ENCODE measurements at places on chromosomes 5 and 9.

DNA sequence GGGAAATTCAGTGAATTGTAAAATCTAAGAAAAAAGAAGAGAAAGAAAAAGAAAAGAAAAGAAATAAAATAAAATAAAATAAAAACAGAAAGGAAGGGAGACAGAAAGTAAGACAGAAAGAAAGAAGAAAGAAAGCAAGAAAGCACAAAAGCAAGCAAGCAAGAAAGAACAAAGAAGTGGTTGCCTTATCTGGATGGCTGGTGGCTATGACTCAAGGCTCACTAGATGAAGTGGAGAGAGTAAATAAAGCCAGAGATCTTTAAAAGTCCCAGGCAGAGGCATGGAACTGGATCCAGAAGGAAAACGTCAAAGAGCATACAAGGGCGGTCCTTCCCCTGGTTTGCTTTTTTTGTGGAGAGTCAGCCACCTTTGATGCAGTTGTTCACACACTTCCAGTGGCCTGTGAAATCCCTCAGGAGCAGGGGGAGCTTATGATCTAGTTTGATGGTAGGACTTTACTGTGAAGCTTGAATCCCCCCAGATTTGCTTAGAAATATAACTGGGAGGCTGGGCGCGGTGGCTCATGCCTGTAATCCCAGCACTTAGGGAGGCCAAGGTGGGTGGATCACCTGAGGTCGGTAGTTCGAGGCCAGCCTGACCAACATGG is 176.7 kb upstream of the HMHB1 start:
- peak; percentile 68 for DNase-seq

- DNase-seq, result no peak
These were observed 74.3 kb upstream of the GGTA1 start for GRCh38 chr9:121573717-121574485.

- DNase-seq, result no peak
These were observed 42.8 kb downstream of the SLC12A7 start for GRCh38 chr5:1068895-1069719.

DNA sequence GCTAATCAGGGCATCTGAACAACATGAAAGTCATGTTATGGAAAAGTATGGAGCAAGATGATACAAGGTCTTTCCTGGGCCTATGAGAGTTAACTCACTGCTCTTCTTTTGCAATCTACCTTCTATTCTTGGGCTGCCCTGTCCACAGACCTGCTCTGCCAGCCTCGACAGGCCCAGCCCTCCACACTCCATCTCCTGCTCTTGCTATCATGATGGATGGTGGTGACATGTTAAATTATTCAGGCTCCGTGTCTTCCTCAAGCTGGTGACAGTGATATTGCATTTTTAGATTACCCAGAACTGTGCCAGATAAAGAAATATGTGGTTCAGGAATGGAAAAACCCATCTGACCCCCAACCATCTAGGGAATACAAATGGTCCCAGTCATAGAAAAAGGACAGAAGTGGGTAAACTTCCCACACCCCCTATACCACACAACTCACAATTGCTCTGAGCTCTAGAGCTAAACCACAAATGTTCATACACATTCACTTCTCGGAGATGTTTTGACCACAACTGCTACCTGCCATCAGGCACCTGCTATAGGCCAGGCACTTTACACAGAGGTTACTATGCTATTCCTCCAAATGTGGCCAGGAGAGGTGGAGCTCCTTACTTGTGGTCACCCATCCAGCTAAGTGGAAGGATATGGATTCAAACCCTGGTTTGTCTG is 311.3 kb downstream of the ASTN2 start:
- DNase-seq, result no peak

DNA sequence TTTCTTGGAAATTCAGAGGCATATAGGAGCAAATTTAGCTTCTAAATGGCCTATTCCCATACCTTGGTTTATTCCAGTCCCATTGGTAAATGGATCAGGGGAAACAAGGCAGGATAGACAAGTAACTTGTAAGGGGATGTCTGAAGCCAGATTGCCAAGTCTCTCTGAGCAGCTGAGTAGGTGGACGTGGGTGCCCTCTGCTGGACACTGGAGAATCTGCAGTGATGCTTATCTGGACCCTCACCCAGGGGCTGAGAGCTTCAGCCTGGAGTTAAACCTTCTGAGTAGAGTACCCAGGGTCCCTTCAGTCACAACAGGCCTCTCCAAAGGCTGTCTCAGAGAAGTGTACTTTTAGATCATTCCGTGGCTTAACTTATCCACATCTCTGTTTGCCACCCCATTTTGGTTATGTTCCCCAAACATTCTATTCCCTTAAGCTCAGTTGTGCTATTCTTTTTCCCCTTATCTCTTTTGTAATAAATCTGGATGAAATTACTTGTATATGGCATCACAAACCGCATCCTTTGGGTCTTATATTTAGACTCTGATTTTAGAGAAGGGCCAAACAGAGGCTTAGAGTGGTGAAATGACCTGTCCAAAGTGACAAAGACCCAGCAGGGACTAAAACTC is 218.3 kb upstream of the GLRA1 start:
- peak; percentile 45 for DNase-seq

- no peak for DNase-seq
These were observed 1.1 kb downstream of the SLC6A18 start for GRCh38 chr5:1226231-1226630.

DNA sequence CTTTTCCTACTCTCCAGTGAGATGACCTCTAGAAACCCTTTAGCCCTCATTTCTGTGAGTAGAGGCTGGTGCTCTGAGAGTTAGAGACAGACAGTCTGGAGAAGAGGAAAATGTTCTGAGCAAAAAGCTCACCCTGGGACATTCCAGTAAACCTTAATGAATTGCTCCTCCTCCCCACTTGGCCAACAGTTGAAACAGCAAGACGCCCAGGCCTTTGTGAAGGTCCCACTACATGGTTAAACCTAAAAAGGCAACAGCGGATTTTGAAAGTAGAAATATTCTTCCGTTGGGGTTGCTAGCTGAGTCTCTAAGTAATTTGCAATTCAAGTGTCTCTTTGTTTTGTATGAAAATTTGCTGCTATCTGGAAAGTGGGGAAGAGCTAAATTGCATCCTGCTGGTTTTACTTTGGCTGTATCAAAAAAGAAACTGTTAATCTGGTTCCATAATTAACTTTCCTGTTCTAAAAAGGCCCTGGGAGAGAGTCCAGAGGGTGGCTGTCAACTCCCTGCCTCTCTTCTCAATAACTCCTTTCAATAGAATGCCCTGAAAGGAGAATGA is 63.8 kb downstream of the ATP10B start:
- no peak for DNase-seq

- no peak for DNase-seq
These were observed 758.3 kb downstream of the DNAH5 start for GRCh38 chr5:13186177-13186576.

GRCh38 chr5:178416919-178417318 is 173.3 kb downstream of the COL23A1 start:
- no peak for DNase-seq

- peak; percentile 38 for DNase-seq
These were observed 138.2 kb downstream of the FGF1 start for GRCh38 chr5:142547445-142548380.
